Activated naive CD8-positive, alpha-beta T cell treated with anti-CD3 and anti-CD28 coated beads, Interleukin-2, amount 50 U/mL, for 24 hours (primary cell): ENCODE measurements at places on chromosomes 3 and 15.
A peak's percentile ranks its signal among the peaks of the same experiment; 100 is the strongest.

DNA sequence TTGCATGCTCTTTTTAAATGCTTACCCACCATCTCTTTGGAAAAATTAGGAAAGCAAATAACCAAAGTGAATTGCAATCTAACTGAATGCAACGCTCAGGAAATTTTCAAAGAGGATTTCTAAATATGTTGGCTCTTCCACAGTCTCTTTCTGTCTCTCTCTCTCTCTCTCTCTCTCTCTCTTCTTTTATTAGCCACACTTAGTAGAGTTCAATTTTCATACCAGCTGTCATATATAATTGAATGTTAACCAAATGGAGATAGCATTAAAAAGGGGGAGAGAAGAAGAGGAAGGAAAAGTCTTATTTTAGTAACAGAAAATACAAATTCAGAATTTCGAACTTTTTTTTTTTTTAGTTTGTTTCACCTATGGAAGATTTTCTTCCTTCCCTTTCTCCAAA lies 235.9 kb upstream of the GBE1 start:
- no peak overlapping the region for H3K4me3 ChIP-seq
- no peak overlapping the region for H3K27ac ChIP-seq
- H3K36me3 ChIP-seq, result no peaks in the 10 kb centered on the region
- H3K27me3 ChIP-seq, result no peaks in the 10 kb centered on the region
- no peaks in the 10 kb centered on the region for H3K4me1 ChIP-seq
- no peak for DNase-seq

DNA sequence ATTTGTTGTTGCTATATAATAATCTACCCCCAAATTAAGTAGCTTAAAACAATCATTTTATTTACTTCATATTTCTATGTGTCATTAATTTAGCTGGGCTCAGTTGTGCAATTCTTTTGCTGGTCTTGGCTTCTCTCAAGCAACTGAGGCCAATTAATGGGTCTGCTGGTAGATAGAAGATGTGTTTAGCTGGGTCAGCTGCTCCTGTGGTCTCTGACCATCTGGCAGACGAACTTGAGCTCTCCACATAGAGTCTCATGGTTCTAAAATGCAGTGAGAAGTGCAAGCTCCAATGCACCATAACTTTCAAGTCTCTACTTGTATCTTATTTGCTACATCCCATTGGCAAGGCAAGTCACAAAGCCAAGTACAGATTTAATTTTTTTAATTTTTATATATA lies 515.6 kb downstream of the ZIC1 start:
- DNase-seq, result no peak
- no peak overlapping the region for H3K4me3 ChIP-seq
- no peaks in the 10 kb centered on the region for H3K27me3 ChIP-seq
- no peaks in the 10 kb centered on the region for H3K4me1 ChIP-seq
- no peak overlapping the region for H3K27ac ChIP-seq

GRCh38 chr3:148068466-148068865 lies 629.2 kb upstream of the AGTR1 start:
- H3K27ac ChIP-seq, result no peak overlapping the region
- H3K4me1 ChIP-seq, result no peaks in the 10 kb centered on the region
- no peak for DNase-seq
- no peak overlapping the region for H3K4me3 ChIP-seq
- no peaks in the 10 kb centered on the region for H3K36me3 ChIP-seq

DNA sequence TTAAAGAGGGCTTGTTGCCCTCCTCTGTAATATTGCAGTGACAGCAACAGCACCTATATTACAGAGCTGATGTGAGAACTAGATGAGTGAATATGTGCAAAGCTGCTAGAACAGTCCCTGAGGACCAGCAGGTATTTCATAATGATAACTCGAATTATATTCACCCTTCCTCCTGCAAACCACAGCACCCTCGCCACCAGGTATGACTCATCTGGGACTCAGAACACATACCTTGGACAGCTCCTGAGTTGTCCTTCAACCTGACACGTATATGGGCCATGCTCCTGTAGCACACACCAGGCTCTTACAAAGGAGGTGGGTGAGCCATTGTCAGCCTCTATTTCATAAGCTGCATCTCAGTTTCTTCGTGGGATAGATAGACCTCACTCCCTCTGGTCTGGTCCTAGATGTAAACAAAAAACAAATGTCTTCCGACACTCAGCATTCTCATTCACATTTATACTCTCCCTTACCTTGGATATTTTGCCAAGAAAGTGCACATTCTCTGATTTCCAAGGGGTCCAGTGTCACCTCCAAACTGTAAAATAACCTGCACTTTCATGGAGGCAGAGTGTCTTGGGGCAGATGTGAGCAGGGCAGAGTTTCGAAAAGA lies 124.5 kb downstream of the TLE3 start:
- H3K27me3 ChIP-seq, result peaks cover 29% of the 10 kb centered on the region
- peak; percentile 23 for DNase-seq
- no peak overlapping the region for H3K27ac ChIP-seq
- H3K4me1 ChIP-seq, result no peaks in the 10 kb centered on the region
- no peaks in the 10 kb centered on the region for H3K36me3 ChIP-seq

- no peak for DNase-seq
- no peaks in the 10 kb centered on the region for H3K4me1 ChIP-seq
- H3K4me3 ChIP-seq, result no peak overlapping the region
- H3K27me3 ChIP-seq, result peaks cover 2% of the 10 kb centered on the region
- H3K27ac ChIP-seq, result no peak overlapping the region
Measured at GRCh38 chr15:87263871-87264270, 992.7 kb downstream of the NTRK3 start.

GRCh38 chr3:31724651-31725050 lies 191.9 kb downstream of the STT3B start:
- no peaks in the 10 kb centered on the region for H3K27me3 ChIP-seq
- no peaks in the 10 kb centered on the region for H3K4me1 ChIP-seq
- no peak overlapping the region for H3K27ac ChIP-seq

GRCh38 chr3:72897758-72898007 lies 9.8 kb downstream of the GXYLT2 start:
- H3K27me3 ChIP-seq, result peaks cover 12% of the 10 kb centered on the region
- DNase-seq, result no peak
- H3K27ac ChIP-seq, result no peak overlapping the region
- H3K4me3 ChIP-seq, result no peak overlapping the region
- no peaks in the 10 kb centered on the region for H3K4me1 ChIP-seq

- DNase-seq, result no peak
- H3K27ac ChIP-seq, result no peak overlapping the region
- H3K4me1 ChIP-seq, result peaks cover 29% of the 10 kb centered on the region
Measured at GRCh38 chr3:122488262-122488973, 26.3 kb downstream of the KPNA1 start.

GRCh38 chr3:173225351-173225750 lies 84.3 kb upstream of the SPATA16 start:
- H3K4me3 ChIP-seq, result no peak overlapping the region
- H3K27me3 ChIP-seq, result no peaks in the 10 kb centered on the region
- no peak overlapping the region for H3K27ac ChIP-seq

DNA sequence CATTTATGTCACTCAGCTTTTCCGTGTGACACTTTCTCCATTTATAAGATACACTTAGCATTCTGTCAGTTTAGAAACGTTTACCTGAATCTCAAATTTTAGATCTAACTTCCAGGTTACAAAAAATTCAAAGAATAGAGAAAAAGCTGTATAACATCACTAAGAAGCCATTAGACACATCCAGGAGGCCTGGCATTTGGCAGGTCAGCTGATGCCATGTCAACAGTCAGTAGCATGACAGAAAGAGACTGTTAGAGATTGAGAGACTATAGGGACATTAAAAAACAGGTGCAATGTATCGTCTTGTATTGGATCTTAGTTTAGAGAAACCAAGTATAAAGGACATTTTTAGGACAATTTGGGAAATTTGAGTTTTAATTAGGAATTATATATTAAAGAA lies 53.4 kb upstream of the ATOSA start:
- no peak for DNase-seq
- no peak overlapping the region for H3K4me3 ChIP-seq
- H3K27ac ChIP-seq, result no peak overlapping the region
- no peaks in the 10 kb centered on the region for H3K36me3 ChIP-seq
- no peaks in the 10 kb centered on the region for H3K27me3 ChIP-seq
- peaks cover 28% of the 10 kb centered on the region for H3K4me1 ChIP-seq

GRCh38 chr3:24857945-24858344 lies 363.3 kb upstream of the THRB start:
- DNase-seq, result no peak
- no peak overlapping the region for H3K27ac ChIP-seq
- no peaks in the 10 kb centered on the region for H3K36me3 ChIP-seq
- H3K4me3 ChIP-seq, result no peak overlapping the region
- no peaks in the 10 kb centered on the region for H3K4me1 ChIP-seq

DNA sequence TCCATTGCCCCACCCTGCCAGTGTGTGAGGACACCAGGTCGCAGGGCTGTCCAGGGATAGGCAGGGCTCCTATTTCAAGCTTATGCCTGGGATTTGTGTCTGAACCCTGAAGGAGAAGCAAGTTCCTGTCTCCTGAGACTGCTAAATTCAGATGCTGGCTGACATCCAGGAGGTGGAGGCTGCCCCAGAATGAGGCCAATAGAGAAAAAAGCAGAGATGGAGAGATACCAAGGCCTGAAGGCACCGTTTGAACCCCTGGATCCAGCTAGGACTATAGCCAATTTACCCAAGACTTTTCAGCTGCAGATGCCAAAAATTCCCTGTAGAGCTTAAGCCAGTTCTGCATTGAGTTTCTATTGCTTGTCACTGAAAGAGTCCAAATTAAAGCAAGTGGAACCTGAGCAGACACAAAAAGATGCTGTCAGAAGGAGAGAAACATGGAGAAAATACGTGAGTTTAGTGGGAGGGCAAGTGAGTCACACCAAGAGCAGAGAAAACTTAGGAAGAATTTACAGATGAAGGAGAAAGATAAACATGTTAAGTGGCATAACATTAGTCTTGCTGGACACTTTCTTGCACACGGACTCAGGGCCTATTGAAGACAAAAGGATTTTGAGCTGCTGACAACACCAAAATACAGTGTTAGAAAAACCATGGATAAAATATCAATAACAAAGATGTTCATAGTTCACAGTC lies 148.6 kb downstream of the CNTN3 start:
- no peaks in the 10 kb centered on the region for H3K36me3 ChIP-seq
- H3K4me1 ChIP-seq, result no peaks in the 10 kb centered on the region
- H3K4me3 ChIP-seq, result no peak overlapping the region
- DNase-seq, result no peak

GRCh38 chr3:132378846-132379245 lies 38.5 kb upstream of the DNAJC13 start:
- DNase-seq, result no peak
- H3K27me3 ChIP-seq, result peaks cover 16% of the 10 kb centered on the region
- no peak overlapping the region for H3K4me3 ChIP-seq
- H3K4me1 ChIP-seq, result no peaks in the 10 kb centered on the region
- H3K36me3 ChIP-seq, result no peaks in the 10 kb centered on the region

- peaks cover 2% of the 10 kb centered on the region for H3K36me3 ChIP-seq
- DNase-seq, result peak; percentile 15
- no peaks in the 10 kb centered on the region for H3K27me3 ChIP-seq
Measured at GRCh38 chr3:106457281-106458180, 588.7 kb upstream of the CBLB start.

DNA sequence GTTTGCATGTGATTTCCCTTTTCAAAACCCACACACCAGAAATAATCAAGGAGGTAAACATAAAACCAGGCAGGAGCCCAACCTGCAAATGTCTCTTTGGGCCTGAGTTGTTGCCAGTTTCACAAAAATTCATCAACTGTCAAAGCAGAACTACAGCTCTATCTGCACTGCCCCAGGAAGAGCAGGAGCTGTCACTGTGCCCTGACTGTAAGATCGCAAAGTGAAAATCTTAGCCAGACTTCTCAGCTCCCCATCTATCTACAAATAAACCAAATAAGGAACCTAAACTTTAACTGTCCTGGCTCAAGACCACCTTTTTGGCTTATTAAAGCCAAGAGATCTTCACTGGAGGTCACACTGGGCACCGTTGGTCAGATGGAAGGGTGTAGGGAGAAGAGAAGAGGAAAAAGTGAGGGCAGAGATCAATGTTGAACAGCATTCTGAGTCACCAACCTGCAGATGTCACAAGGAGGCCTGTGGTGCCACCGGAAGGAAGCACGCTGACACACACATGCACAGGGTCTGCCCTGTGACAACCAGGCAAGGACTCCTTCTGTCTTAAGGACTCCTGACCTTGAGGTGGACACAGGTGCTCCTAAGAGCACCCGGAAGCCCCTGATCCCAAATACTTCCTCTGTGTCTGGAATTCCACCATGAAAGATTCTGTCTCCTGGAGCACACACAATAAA lies 58.7 kb downstream of the RPN1 start:
- peak overlapping the region; percentile 9 for H3K4me3 ChIP-seq
- no peaks in the 10 kb centered on the region for H3K27me3 ChIP-seq
- peak overlapping the region; percentile 78 for H3K27ac ChIP-seq
- peaks cover 20% of the 10 kb centered on the region for H3K4me1 ChIP-seq
- DNase-seq, result no peak
- H3K36me3 ChIP-seq, result no peaks in the 10 kb centered on the region

- no peaks in the 10 kb centered on the region for H3K36me3 ChIP-seq
- H3K27ac ChIP-seq, result no peak overlapping the region
- H3K4me3 ChIP-seq, result no peak overlapping the region
- no peaks in the 10 kb centered on the region for H3K4me1 ChIP-seq
Measured at GRCh38 chr15:81843226-81843625, 202.6 kb downstream of the MEX3B start.

GRCh38 chr3:24351779-24352469 lies 142.7 kb downstream of the THRB start:
- no peaks in the 10 kb centered on the region for H3K4me1 ChIP-seq
- no peak overlapping the region for H3K27ac ChIP-seq
- no peaks in the 10 kb centered on the region for H3K27me3 ChIP-seq
- H3K36me3 ChIP-seq, result no peaks in the 10 kb centered on the region
- no peak overlapping the region for H3K4me3 ChIP-seq

GRCh38 chr15:38941399-38941953 lies 376.9 kb upstream of the RASGRP1 start:
- no peaks in the 10 kb centered on the region for H3K36me3 ChIP-seq
- H3K4me1 ChIP-seq, result no peaks in the 10 kb centered on the region
- no peak for DNase-seq
- H3K4me3 ChIP-seq, result no peak overlapping the region
- peaks cover 7% of the 10 kb centered on the region for H3K27me3 ChIP-seq

GRCh38 chr3:185153171-185153771 lies 411 bp upstream of the C3orf70 start:
- H3K27ac ChIP-seq, result no peak overlapping the region
- peak overlapping the region; percentile 72 for H3K4me3 ChIP-seq
- H3K36me3 ChIP-seq, result no peaks in the 10 kb centered on the region

DNA sequence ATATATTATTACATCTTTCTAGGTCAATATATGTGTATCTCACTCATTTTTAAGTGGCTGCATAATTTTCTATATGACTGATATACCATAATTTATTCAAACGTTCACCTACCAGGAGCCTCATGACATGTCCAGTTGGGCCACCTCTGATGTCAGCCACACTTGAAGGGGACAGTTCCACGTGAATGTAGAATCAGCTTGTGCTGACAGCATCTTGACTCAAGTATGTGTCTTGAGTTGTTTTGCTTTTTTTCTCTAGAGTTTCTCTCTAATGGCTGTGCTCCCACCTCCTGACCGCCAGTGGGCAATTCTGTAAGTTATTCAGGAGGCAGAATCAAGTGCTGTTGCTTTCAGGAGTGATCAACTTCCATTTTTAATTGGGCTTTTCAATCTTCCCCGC lies 237.9 kb downstream of the NFKBIZ start:
- no peak overlapping the region for H3K4me3 ChIP-seq
- DNase-seq, result no peak
- peaks cover 2% of the 10 kb centered on the region for H3K36me3 ChIP-seq
- H3K27me3 ChIP-seq, result peaks cover 2% of the 10 kb centered on the region
